IMR-90 (cell line): ENCODE measurements at places on chromosomes 4 and X.

GRCh38 chr4:147354237-147354636 is 126.7 kb upstream of the EDNRA start:
- DNase-seq, result no peak

- DNase-seq, result peak; percentile 15
These were observed 50.9 kb downstream of the BEND4 start for GRCh38 chr4:42101446-42101975.

DNA sequence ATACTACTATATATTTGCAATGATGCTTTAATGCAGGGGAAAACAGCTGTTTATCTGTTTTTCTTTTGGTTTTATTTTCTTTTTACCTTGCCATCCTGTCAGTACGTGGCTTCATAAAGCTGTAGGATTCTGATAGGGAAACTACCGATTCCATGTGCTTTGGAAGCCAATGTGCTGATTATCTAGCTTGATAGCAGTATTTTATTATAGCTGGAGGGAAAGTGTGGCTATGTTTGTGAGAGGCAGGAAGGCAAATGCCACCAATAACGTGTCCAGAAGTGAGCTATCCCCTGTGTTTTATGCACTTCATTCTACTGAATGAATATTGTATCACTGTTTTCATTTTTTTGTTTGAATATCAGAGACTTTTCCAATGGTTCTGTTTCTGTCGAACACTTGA is 43.7 kb downstream of the IL15 start:
- DNase-seq, result no peak

- DNase-seq, result no peak
These were observed 160.5 kb downstream of the RASL11B start for GRCh38 chr4:53022513-53023100.

DNA sequence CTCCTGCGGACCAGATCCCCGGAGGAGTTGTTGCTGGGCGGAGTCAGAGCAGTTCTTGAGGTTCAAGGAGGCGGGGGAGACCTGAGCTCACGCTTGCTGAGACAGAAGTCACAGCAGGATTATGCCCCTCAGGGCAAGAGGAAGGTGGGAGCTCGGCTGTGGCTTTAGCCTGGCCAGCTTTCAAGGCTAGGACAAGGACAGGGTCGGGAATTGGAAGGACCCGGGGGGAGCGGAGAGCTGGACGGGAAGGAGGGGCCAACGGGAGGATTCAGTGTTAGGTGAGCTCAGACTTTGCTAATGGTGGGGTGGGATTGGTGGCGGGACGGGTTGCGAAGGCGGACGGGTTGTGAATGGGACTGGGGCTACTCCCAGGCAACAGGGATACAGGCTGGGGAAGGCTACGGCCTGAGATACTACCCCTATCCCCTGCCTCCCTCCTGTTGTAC is at the start of gene RIBC1:
RIBC1 (plus strand) TSS at position 13 of the 446 bp plus-strand sequence. CDS start 3,404 bp downstream, outside the sequence.
- no peak for DNase-seq

GRCh38 chr4:21678711-21679110 is 269.9 kb downstream of the KCNIP4 start:
- no peak for DNase-seq

GRCh38 chrX:1520350-1520749 is 16.6 kb downstream of the P2RY8 start:
- no peak for DNase-seq

GRCh38 chr4:185219551-185220344 is 10.3 kb downstream of the SNX25 start:
- DNase-seq, result peak; percentile 78

GRCh38 chr4:602559-602942 is 22.8 kb upstream of the PDE6B start:
- DNase-seq, result no peak

GRCh38 chr4:94544811-94545210 is 93.1 kb downstream of the PDLIM5 start:
- DNase-seq, result peak; percentile 30

- no peak for DNase-seq
These were observed 57.6 kb upstream of the PPP2R3B start for GRCh38 chrX:444305-444704.

DNA sequence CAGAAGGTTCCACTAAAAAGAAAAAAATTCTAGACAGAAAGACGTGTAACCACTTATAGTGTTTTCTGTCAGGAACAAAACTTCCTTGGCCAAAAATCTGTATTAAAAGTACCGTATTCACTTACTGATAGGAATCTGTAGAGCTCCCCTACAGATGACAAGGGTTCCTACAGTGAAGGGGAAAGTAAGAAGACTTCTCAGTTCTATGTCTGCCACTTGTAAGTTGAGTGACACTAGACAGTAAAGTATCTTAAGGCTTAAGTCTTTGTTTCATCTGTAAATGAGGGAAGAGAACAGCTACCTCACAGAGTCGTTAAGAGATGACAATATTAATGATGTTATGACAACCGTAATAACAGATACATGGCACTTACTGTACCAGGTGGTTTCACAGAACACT is 3.3 kb downstream of the COQ2 start:
- no peak for DNase-seq

DNA sequence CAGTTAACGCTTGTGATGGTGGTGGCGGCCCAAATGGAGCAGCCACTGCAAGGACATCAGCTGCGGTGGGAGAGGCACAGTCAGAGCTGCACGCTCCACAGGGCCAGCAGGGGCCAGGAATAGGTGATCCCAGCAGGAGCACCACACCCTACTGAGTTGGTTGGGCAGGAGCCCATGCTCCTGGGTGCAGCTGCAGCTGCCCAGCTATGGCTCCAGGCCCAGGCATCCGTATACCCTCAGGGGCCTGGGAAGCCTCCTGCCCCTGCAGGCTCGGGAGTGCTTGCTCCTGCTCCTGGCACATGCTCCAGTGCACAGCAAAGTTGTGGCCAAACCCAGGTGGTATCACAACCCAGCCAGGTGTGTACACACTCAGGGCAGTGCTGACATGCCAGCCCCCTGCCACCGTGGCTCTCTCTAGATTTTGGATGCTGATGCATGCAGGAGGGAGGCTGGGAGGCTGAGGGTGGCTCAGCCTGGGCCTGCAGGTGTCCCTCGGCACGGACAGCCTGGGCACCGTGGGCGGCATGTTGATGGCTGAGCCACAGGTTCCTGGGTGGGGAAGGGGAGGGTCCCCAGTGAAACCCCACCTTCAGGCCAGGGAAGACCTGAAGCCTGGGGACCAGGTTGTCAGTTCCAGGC is 150.2 kb downstream of the CXXC4 start:
- DNase-seq, result no peak

DNA sequence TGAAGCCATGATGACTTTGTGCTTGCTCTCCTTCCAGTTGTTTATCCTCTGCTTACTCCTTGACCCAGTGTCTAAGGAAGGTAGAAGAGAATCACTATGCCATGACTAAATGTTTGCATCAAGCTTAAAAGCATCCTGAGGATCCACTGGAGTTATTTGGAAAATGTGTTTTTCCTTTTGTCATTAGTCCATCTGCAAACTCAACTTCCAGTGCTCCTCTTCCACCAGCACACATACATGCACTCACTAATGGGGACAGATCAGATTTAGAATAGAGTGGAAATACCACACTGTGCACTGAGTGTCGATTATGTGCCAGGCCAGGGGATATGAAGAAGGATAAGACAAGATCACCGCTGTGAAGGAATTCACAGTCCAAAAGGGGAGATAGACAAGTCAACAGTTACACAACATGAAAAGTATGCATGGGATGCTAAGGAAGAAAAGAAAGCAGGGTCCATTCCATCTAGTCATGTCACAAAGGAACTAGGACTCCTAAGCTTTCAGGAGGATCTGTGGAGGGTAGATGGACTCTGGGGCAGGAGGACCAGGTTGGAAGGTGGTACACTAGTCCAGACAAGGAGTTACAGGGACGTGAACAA is 1.9 kb downstream of the OCIAD2 start:
- peak; percentile 29 for DNase-seq

DNA sequence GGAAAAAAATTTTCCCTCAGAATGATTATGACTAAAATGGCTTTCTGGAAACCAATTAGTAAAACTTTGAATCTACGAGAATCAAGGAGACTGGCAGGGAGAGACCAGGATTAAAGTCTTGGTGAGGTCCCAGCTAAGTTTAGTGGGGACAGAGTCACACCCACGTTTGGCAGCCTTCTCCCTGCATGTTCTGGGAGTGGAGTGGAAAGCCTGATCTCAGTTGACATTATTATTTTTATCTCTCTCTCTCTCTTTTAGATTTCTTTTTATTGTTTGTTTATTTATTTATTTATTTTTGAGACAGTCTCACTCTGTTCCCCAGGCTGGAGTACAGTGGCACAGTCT is 67.8 kb downstream of the MED28 start:
- no peak for DNase-seq

GRCh38 chr4:55637272-55637820 is 1.2 kb upstream of the NMU start:
- no peak for DNase-seq

GRCh38 chr4:123446865-123447474 is 50.4 kb downstream of the SPRY1 start:
- no peak for DNase-seq

GRCh38 chr4:53510321-53510720 is 81.0 kb downstream of the LNX1 start:
- DNase-seq, result peak; percentile 13

DNA sequence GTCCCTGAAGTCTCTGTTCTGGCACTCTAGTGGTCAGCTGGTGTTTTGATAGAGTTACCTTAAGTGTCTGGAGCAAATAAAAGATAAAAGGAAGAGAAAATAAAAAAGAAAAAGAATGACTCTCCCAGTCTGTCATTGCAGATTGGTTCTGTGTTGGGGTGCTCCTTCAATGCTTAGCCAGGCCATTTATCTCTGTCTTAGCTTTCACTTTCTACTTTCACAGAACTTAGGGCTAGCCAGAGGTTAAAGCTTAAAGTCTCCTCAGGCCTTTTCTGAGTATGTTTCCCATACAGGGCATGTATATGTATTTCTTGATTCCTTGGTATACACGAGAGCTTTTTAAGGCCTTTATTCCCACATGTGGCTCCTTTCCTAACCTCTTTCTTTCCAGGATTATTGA is 83.1 kb upstream of the TEX13D start:
- no peak for DNase-seq

GRCh38 chrX:7088968-7089615 is 58.4 kb upstream of the STS start:
- DNase-seq, result no peak

DNA sequence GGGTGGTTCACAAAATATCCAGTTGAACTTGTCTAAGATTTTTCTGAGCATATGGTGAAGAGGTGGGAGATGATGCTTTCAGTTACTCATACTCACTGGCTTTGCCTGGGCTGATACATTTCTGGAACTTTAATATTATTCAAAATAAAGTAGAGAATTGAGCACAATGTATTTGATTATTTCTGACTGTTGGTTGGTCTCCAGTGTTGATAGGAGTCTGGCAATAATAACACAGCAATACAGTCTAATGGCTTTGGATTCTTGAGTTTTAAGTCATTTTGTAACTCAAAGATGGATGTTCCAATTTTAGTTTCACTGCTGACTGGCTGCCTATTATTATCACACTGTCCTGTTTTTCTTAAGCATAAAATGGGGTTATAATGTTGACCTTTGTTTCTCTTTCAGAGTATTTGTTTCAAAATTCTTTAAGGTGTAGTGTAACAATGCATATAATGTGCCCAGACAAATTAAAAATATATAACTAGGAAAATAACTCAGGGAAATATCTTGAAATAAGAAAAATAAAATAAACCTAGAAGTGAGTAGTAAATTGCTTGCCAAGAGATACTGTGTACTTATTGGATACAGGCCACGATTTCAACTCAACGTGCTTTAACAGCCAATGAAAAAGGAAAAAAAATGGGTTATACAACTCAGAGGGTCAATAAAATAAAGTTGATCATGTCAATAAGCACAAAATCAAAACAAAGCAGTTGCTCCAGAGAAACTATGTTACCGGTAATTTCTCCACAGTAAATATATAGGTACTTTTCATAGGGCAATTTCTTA is 99.0 kb downstream of the ARSJ start:
- no peak for DNase-seq

DNA sequence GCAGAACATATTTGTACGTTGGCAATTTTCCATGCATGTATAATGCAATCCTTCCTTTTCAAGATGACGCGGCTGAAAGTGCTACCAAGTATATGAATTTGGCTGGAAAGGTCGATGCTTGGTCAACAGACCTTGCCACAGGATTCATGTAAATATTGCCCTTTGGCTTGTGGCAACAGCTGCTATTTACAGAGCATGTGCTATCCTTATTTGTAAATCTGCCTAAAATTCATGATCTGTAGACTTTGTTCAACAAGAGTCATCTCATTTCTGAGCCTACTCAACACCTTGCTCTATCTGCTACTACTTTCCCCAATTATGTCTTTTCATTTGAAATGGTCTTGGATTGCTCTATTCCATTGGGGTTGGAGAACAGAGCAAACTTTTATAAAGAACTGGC is 1.9 kb upstream of the SMARCA1 start:
- no peak for DNase-seq

GRCh38 chr4:177667687-177668086 is 225.4 kb upstream of the AGA start:
- DNase-seq, result no peak

- DNase-seq, result no peak
These were observed 31.2 kb downstream of the LRIT3 start for GRCh38 chr4:109879081-109879480.

DNA sequence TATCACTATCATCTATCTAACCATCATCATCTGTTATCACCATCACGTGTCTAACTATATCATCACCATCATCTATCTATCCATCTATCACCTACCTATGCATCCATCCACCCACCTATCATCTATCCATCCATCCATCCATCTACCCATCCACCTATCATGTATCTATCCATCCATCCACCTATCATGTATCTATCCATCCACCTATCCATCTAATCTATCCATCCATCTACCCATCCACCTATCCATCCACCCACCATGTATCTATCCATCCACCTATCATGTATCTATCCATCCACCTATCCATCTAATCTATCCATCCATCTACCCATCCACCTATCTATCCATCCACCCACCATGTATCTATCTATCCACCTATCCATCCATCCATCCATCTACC is 316.7 kb downstream of the DHRSX start:
- DNase-seq, result no peak

- DNase-seq, result no peak
These were observed 40.6 kb downstream of the ZNF81 start for GRCh38 chrX:47877327-47877726.

- no peak for DNase-seq
These were observed 1203.1 kb downstream of the PCDH18 start for GRCh38 chr4:136329042-136329662.

- DNase-seq, result peak; percentile 56
These were observed 60.2 kb downstream of the SLIT2 start for GRCh38 chr4:20311856-20312255.

- DNase-seq, result peak; percentile 47
These were observed 9.7 kb upstream of the PLA2G12A start for GRCh38 chr4:109739547-109739946.

- no peak for DNase-seq
These were observed 8.8 kb upstream of the XIAP start for GRCh38 chrX:123851079-123851478.

DNA sequence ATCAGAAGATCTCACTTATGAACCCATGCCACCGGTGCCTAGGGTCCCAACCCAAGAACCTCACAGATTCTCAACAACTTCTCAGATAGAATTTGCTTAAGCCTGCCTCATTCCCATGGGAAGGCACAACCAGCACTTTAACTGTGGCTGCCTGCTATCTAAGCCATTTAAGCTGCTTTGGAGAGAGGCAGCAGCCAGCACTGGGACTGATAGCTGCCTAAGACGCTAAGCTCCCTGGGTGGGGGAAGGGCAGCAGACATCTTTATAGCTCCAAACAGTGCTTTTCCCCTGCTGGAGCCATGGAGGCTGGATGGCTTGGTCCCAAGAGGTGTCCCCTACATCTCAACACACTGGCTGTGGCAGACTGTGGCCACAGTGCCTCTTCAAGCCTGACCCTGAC is 1268.6 kb downstream of the FAM133A start:
- no peak for DNase-seq

- DNase-seq, result no peak
These were observed 3.3 kb downstream of the PGRMC2 start for GRCh38 chr4:128284317-128284716.
